Hematopoietic multipotent progenitor cell treated with erythropoietin and hydrocortisone succinate and interleukin-3 and kit ligand, for 15 days (in vitro differentiated cells): ENCODE measurements at places on chromosomes 13 and 19.

- no peak for DNase-seq
Observed at GRCh38 chr13:24254146-24254841, 55.1 kb upstream of the C1QTNF9 start.

- DNase-seq = no peak
Observed at GRCh38 chr13:111650626-111651025, 330.2 kb downstream of the TEX29 start.

- no peak for DNase-seq
Observed at GRCh38 chr13:60244381-60244780, 80.7 kb upstream of the DIAPH3 start.

- no peak for DNase-seq
Observed at GRCh38 chr13:25335856-25336255, 34.4 kb downstream of the NUP58 start.

- DNase-seq = no peak
Observed at GRCh38 chr13:62110079-62110478, 694.4 kb upstream of the PCDH20 start.

DNA sequence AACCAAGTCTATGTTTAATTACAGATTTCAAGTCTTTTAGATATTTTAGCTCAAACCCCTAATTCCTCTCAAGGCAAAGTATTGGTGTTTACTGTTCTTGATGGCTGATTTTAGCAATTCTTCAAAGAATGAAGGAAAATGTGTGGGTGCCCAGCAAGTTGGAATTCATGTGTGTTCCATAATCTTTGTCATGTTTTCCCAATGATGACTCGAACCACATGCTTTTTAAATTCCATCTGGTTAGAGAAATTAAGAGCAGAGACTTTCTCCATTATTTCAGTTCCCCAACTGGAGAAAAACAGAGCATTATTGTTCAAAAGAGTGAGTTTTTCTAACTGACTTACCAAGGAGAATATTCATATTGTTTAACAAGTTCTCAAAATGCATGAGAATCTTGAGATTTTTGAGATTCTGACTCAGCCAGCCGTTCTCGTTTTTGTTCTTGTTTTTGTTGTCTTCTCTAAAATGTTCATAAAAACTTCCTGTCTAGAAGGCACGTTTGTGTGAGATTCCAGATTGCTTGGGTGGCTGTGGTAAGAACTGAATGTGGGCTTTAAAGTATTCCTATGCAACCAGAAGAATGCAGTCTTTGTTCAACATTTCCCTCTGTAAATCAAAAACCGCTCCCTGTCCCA is 404.7 kb downstream of the IRS2 start:
- no peak for DNase-seq

DNA sequence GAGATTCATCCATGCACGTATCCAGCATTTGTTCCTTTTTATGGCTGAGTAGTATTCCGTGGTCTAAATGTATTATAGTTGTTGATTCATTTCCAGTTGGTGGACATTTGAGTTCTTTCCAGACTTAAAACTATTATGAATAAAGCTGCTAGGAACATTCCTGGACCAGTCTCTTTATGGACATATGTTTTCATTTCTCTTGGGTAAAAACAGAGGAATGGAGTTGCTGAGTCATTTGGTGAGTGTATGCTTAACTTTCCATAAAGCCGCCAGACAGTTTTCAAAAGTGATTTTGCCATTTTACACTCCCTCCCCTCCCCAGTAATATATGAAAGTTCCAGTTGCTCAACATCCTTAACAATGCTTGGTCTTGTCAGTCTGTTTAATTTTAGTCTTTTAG is 116.4 kb downstream of the TSHZ3 start:
- DNase-seq = no peak

- DNase-seq = no peak
Observed at GRCh38 chr13:43780666-43781065, 6.1 kb downstream of the ENOX1 start.

DNA sequence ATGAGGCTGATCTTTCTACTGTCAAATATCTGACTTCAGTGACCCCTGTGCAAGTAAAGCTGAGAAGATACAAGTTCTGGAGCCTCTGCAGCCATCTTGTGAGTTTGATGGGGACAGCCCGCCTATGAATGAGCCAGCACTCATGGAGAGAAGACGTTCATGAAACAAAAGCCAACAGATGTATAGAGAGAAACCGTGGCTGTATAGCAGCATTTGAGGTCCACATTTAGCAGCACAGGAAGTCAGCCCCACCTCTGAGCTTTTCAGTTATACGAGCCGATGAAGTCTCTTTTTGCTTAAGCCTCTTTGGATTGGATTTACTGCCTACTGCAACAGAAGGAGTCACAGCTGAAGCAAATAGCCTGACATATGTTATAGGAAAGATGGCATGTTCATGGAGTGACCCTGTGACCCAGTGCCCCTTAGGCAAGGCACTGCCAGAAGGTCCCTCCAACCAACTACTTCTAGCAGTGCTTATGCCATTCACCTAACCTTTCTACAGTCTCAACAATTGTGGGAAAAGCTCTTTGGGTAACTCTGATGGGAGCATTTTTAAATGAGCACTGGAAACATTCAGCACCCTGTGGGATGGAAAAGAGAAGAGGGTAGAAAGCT is 3.5 kb upstream of the DLEU7 start:
- DNase-seq = no peak

GRCh38 chr19:5751709-5752108 is 31.3 kb downstream of the CATSPERD start:
- DNase-seq = no peak

DNA sequence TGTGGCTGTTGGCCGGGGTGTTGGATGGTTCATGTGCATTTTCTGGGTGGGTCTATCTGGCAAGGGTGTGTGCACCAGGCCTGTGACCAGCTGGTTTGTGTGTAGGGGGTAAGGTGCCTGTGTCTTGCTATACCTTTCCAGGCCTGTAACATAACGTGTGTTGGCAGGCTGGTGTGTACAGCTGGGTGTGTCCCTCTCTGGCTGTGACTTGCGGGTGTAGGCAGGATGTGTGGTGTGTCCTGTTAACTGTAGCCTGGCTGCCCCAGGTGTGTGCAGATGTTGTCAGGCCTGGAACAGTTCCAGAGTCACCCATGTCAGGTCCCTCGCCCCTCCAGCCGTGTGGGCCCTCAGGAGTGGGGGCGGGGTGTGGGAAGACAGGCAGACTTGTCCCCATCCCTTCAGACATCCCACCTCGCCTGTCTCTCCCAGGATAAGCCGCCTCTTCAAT is 9.8 kb downstream of the KCTD15 start:
- no peak for DNase-seq

GRCh38 chr19:41993612-41994483 is at the start of gene ATP1A3:
Gene ATP1A3 (minus strand): TSS chr19:41994230. CDS start chr19:41994076, 154 bp downstream.
- DNase-seq = peak; percentile 29

DNA sequence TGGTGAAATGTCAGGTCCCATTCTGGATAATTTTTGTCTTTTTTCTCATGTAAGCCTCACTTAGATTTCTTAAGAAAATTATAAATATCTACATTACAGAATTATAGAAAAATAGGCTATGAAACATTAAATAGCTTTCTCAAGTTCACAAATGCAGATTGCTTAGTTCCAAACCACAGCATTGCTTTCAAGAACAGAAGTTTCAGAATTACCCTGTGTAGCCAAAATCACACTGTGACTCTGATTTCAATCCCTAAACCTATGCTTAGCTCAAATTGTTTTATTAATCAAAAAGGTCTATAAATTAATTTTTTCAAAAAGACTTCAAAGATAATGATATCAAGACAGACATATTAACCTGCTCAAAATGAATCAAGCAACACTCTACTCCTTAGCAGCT is 881.2 kb upstream of the PCDH20 start:
- no peak for DNase-seq

DNA sequence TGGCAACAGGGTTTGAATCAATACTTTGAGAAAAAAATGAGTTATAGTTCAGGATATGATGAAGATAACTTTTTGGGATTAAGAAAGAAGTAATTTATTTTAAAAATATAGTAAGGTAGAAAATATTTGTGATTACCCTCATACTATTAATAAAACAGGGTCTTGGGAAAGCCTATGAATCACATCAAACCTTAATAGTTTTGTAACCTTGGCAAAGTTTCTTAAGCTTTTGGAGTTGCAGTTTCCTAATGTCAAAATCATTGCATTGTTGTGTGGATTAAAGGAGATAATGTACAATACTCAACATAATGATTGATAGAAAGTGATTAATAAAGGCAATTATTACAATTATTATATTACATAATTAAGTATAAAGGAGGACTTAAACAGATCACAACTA is 149.0 kb downstream of the LMO7 start:
- DNase-seq = no peak

DNA sequence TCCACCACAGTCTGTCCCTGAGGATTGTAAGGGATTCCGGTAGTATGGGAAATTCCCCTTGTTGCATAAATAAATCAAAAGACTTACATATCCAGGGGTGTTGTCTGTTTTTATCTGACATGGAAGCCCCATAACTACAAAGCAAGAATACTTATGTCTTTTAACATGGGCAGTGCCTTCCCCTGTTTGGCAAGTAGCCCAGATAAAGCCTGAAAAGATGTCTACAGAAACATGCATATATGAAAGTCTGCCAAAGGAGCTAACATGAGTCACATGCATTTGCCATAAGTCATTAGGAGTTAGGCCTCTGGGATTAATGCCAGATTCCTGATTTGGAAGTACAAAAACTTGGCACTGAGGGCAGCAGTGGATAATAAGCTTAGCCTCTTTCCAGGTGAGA is 62.1 kb downstream of the ZNF737 start:
- no peak for DNase-seq

DNA sequence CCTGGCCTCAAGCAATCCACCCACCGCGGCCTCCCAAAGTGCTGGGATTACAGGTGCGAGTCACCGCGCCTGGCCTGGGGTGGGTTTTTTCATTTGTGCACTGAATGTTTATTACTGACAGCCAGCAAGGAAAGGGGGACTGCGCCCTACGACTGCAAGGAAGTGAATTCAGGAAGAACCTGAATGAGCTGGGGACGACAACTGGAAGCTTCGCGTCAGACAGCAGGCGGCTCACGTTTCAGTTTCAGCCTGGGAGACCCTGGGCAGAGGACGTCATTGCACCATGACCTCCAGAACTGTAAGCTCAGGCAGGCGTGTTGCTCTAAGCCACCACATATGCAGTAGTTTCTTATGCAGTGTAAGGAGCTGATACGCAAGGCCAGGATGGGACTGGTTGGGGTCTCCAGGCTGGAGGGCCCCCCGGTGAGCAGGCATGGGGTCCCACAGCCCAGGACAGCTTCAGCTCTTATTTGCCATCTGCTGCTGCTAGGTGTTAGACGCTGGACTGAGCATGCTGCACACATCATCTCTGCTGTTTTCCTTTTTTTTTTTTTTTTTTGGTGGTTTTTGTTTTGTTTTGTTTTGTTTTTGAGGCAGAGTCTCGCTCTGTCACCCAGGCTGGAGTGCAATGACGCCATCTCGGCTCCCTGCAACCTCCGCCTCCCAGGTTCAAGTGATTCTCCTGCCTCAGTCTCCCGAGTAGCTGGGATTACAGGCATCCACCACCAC is 66.6 kb downstream of the GADD45B start:
- no peak for DNase-seq

DNA sequence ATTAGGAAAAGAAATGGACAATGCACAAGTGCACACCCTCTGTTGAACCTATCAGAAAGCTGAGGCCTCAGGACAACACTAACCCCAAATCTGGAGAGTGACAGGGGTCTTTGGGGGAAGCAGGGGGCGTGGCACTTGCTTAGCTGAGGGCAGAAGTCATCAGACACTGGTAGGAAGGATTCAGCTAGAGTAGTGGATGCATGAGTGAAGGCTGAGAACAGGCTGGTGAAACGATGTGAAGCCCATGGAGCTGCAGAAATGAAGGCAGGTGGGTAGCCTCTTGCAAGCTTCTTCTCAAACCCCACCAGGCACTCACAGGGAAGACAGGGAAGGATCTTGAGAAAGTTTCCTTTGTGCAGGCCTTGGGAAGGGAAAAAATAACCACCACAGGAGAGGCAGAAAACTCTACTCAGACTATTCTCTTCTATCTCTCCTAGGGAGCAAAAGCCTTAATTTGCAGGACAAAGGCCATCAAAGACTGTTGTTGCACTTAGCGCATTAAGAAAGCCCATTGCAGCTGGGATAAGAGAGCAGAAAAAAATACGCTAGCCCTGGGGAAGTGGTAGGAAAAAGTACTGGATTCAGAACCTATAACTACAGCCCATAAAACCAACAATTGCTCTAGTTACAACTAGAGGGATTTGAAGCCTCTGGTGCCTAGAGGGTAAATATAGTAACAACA is 193.3 kb upstream of the ZNF536 start:
- DNase-seq = no peak

DNA sequence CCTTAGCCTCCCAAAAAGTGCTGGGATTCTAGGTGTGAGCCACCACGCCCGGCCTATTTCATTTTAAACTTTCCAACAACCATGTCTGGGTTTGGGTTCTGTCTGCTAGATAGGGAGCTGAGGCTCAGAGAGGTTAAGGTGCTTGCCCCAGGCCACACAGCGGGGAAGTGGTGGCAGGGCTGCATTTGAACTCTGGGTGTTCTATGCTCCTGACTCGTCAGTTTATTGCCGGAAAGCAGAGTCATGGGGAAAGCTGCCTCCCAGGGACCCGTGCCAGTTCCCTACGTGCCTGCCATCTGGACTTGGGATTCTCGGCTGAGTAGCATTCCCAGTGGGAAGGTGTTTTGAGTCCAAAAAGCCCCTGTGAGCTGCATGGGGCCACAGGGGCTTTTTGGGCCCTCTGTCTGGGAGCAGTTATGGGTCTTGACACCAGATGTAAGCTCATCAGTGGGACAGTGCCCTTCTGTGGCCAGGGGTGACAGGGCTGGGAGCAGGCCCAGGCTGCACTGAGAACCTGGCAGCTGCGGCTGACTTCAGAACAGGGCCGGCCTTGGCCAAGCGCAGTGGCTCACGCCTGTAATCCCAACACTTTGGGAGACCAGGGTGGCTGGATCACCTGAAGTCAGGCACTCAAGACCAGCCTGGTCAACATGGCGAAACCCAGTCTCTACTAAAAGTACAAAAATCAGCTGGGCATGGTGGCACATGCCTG is 10.9 kb downstream of the RFX1 start:
- no peak for DNase-seq

DNA sequence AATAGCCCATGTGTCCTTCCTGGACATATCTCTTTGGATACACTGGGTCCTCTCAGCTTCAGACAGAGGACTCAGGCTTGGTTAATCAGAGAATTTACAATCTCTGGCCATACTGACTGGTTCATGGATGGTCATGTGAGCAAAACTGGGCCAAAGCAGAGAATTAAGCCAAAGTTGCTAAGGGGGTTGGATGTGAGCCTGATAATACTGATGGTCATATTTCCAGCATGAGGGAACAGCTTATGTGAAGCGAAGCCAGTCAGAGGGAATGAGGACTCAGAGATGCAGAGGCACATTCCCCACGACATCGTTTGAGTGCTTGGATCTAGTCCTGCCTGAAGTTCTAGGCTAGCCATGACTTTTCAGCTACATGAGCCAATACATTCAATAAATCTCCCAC is 22.0 kb upstream of the LRRC4B start:
- DNase-seq = no peak

DNA sequence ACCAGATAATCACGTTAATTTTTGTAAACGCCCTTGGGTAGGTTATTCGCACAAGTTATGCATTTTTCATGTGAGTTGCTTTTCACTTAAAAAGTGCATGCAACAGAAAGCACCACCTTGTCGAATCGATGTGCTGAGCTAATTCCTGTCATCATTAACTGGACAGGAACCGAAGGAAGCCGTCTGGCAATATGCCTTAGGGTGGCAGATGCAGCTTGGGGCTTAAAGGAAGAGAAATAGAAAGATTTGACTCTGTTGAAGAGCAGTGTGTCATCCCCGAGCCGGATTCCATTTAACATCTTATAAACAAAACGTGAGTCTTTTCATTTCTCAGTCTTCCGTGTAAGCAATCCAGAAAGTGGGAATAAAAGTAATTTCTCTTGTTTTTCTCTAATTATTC is 70.0 kb downstream of the ATP11A start:
- DNase-seq = no peak
